Activated T-helper 2 cell treated with anti-CD3 and anti-CD28 coated beads, Interferon-gamma antibody, Interleukin-2, Interleukin-4, amounts not matched to agents 10 μg/mL and 5 μg/mL and 100 μg/mL, durations not matched to agents 14 hours and 24 hours and 36 hours (primary cell): ENCODE measurements at places on chromosomes 2 and 18.

- peaks cover 4% of the 10 kb centered on the region for H3K36me3 ChIP-seq
- no peak for DNase-seq
- H3K4me3 ChIP-seq = no peak overlapping the region
- H3K4me1 ChIP-seq = peaks cover 15% of the 10 kb centered on the region
Observed at GRCh38 chr18:49031511-49032188, 80.9 kb upstream of the SMAD7 start.

GRCh38 chr18:67218556-67218955 lies 298.0 kb downstream of the DSEL start:
- H3K27me3 ChIP-seq = no peaks in the 10 kb centered on the region
- H3K27ac ChIP-seq = no peak overlapping the region
- no peaks in the 10 kb centered on the region for H3K4me1 ChIP-seq
- no peak for DNase-seq

- DNase-seq = no peak
- peaks cover 12% of the 10 kb centered on the region for H3K4me1 ChIP-seq
- H3K36me3 ChIP-seq = no peaks in the 10 kb centered on the region
- H3K27me3 ChIP-seq = peaks cover 36% of the 10 kb centered on the region
Observed at GRCh38 chr2:86786001-86786536, 4.6 kb downstream of the CD8A start.

DNA sequence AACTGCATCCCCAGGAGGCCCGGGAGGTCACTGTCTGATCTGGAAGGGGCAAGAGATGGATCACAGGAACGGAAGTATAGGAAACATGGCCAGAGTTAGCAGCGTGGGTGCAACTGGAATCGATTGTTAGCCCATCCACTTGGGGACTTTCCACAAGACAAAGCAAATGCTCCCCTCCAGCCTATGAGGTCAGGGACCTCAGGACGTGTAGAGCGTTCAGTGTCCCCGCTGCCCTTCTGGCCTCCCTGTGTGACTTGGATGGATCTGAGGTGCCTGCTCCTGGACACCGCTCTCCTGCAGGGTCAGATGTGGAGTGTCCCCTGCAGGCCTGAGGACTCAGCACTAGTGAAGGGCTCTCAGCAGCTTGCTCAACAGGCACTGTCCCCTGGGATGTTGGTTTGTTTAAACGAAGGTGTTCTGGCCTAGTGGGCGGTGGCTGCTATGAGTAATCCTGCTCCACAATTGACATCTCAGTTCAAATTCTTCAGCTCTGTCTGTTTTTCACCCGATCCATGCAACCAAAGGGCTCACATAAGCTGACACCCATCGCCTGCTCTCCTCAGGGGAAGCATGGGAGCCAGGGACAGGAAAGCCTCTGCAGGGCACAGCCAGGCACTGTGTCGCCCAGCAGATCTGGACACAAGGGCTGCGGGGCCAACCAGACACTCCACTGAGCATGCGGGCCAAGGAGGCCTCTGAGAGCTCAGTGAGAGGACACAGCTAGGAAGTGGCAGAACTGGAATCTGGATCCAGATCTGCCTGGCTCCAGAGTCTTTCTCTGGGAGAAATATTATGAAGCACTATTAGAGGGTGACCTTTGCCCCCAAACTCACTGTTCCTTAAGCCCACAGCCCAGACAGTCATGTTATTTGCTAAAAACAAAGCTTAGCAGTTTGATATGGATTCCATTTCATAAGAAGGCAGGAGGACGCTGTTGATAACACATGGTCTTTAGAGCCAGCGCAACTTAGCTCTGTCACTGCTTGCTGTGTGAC lies 78.5 kb downstream of the RHOB start:
- DNase-seq = no peak
- no peak overlapping the region for H3K4me3 ChIP-seq
- H3K4me1 ChIP-seq = no peaks in the 10 kb centered on the region
- no peaks in the 10 kb centered on the region for H3K36me3 ChIP-seq
- H3K27ac ChIP-seq = no peak overlapping the region
- H3K27me3 ChIP-seq = peaks cover 4% of the 10 kb centered on the region

DNA sequence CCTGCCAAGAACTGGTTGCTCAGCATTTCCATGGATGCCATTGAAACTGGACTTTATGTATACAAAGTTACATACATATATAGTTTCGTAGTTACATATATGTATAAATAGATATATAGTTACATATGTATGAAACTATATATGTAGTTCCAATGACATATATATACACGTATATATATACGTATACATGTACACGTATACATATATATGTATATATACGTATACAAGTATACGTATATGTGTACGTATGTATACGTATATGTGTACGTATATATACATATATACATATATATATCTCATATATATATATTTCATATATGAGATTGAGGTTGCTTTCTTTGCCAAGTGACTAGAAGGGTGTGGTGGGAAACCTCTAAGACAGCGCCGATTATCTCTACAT lies 10.6 kb upstream of the TMEM131 start:
- H3K4me1 ChIP-seq = peaks cover 11% of the 10 kb centered on the region
- H3K27ac ChIP-seq = no peak overlapping the region

- no peak overlapping the region for H3K4me3 ChIP-seq
- H3K36me3 ChIP-seq = no peaks in the 10 kb centered on the region
- no peak overlapping the region for H3K27ac ChIP-seq
Observed at GRCh38 chr18:55144193-55144930, 185.1 kb upstream of the CCDC68 start.
